ENCODE measurements at places on chromosomes 2 and 18. TPM values are rescaled to one million over a fixed set of nuclear protein-coding genes. Genes with fewer than 3 reads are reported as not detected.

GRCh38 chr2:108533832-108534583 is at the start of gene LIMS1:
Gene LIMS1, plus strand, starts transcription at chr2:108534470. Its CDS starts 93 bp downstream, at chr2:108534563.
- no peaks in the 10 kb centered on the region for H3K27me3 ChIP-seq
- DNase-seq: peak; percentile 90
- H3K4me1 ChIP-seq: peaks cover 7% of the 10 kb centered on the region
- H3K36me3 ChIP-seq: no peaks in the 10 kb centered on the region

- no peaks in the 10 kb centered on the region for H3K27me3 ChIP-seq
- H3K4me1 ChIP-seq: no peaks in the 10 kb centered on the region
- no peak for DNase-seq
- no peak overlapping the region for H3K27ac ChIP-seq
Observed at GRCh38 chr18:32461709-32462272, 8.9 kb downstream of the GAREM1 start.

DNA sequence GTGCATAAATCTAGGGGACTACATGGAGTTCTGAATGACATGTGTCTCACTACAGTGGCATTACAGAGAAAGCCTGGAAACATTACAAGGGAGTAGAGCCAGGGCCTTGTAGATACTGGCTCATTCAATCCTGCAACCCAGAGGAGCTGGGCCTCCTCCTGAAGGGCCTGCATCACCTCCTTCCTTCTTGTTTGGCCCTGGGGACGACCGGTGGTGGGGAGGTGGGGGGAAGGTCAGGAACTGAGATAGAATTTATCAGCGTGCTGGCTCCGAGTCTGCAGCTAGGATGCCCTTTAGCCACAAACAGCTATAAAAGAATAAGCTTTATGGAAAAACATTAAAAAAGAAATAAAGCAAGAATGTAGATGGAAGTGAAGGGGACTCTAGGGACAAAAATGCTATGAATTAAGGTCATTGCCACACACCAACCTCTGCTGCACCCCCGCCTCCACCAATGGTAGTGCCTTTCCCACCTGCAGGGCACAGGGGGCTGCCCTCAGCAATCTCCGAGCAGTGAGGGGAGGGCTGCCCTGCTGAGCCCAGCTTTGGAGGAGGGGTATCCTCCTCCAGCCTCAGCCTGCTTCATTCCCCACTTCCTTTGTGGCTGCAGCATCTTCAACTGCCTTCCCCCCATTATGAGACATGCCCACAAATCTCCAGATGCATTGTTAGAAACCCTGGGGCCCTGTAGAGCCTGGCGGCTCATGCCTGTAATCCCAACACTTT is 149.0 kb downstream of the MSH2 start:
- no peak overlapping the region for H3K27ac ChIP-seq
- H3K4me1 ChIP-seq: no peaks in the 10 kb centered on the region
- DNase-seq: no peak
- no peaks in the 10 kb centered on the region for H3K36me3 ChIP-seq
- no peaks in the 10 kb centered on the region for H3K27me3 ChIP-seq

DNA sequence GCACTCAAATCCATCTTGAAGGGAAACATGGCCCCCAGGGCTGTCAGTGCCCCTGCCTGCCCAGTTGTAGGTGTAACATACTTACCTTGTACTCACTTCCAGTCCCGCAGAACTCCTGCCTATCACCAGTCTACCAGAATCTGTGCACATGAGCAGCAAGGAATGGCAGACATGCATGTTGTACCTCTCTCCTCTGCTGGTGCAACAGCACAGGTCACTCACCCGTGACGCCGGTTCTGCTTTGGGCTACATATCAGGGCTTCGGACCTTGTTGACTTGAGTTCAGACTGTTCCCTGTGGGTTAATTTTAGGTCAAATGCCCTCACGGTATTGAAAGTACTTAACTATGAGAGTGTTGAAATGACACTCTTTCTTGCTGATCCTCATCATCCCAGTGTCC is 215.7 kb downstream of the TPGS2 start:
- H3K27ac ChIP-seq: no peak overlapping the region
- H3K4me3 ChIP-seq: no peak overlapping the region
- H3K4me1 ChIP-seq: no peaks in the 10 kb centered on the region
- H3K36me3 ChIP-seq: no peaks in the 10 kb centered on the region
- H3K27me3 ChIP-seq: no peaks in the 10 kb centered on the region

DNA sequence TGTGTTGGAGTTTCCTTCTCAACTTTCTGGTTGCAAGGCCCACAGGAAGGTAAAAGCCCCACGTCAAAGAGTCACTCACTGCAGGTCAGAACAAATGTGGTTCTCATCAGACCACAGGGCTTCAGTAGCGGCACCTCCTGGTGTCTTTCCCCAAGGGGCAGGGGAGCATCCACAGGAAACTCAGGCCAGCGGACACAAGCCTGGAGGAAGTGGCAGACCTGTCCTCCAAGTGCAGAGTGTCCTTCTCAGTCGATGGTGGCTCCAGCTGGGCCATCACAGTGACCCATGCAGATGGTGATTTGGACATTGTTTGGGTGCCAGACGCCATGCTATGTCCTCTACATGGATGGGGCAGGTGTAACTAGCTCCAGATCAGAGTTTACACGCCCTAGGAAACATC is 84.9 kb downstream of the ACKR3 start:
- no peak for DNase-seq
- H3K27me3 ChIP-seq: no peaks in the 10 kb centered on the region
- H3K4me1 ChIP-seq: no peaks in the 10 kb centered on the region
- no peak overlapping the region for H3K27ac ChIP-seq
- no peak overlapping the region for H3K4me3 ChIP-seq

- H3K27me3 ChIP-seq: no peaks in the 10 kb centered on the region
- H3K27ac ChIP-seq: no peak overlapping the region
Observed at GRCh38 chr2:67729474-67729873, 332.3 kb downstream of the ETAA1 start.

- no peaks in the 10 kb centered on the region for H3K27me3 ChIP-seq
- no peak overlapping the region for H3K27ac ChIP-seq
- H3K4me3 ChIP-seq: no peak overlapping the region
- no peaks in the 10 kb centered on the region for H3K4me1 ChIP-seq
Observed at GRCh38 chr18:48762836-48763718, 187.7 kb downstream of the SMAD7 start.

DNA sequence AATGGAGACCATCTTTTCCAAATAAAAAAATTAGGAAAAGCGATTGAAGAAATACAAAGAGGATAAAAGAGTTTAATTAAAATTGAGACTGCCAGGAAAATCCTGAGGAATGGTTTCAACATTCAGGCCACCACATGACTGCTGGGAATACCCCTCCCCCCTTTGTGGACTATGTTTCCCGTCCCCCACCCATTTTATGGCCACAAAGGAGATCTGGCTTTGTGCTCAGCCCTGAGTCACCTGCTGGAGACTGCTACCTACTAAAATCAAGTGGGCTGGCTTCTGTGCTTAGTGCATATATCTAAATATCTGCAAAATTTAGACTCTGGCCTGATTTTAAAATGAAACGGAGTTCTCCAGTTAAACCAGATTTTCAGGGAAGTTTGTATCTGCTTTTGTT is 10.1 kb downstream of the RND3 start:
- peaks cover 13% of the 10 kb centered on the region for H3K4me1 ChIP-seq
- H3K4me3 ChIP-seq: no peak overlapping the region
- H3K36me3 ChIP-seq: no peaks in the 10 kb centered on the region

- H3K36me3 ChIP-seq: no peaks in the 10 kb centered on the region
- no peak overlapping the region for H3K27ac ChIP-seq
- no peak overlapping the region for H3K4me3 ChIP-seq
Observed at GRCh38 chr2:112621790-112622527, 23.8 kb upstream of the SLC20A1 start.

GRCh38 chr18:59907172-59907571 is 7.4 kb downstream of the PMAIP1 start:
- H3K36me3 ChIP-seq: no peaks in the 10 kb centered on the region
- no peaks in the 10 kb centered on the region for H3K27me3 ChIP-seq
- DNase-seq: no peak
- H3K4me1 ChIP-seq: no peaks in the 10 kb centered on the region
- no peak overlapping the region for H3K4me3 ChIP-seq
- H3K27ac ChIP-seq: no peak overlapping the region

- H3K4me1 ChIP-seq: peaks cover 12% of the 10 kb centered on the region
- peak overlapping the region; percentile 78 for H3K4me3 ChIP-seq
- no peak for DNase-seq
- peak overlapping the region; percentile 99 for H3K27ac ChIP-seq
Observed at GRCh38 chr2:177261116-177262060, 3.1 kb downstream of the NFE2L2 start.

DNA sequence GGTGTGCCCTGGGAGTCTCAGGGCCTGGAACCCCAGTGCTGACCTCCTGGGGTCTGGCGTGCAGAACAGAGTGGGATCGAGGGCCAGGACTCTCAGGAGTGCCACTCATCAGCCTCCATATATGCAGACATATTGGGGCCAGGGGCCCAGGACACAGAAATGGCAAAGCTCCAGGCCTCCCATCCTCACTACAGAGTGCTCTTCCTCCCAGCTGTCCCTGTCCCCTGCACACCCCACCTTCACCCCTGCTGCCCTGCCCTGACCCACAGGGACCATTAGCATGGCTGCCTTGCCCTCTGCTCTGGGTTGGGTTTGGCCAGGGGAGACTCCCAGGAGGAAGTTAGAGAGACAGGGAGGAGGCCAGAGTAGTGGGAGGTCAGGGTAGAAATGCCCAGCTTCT is 2.8 kb downstream of the TEX51 start:
- no peaks in the 10 kb centered on the region for H3K27me3 ChIP-seq
- no peak overlapping the region for H3K4me3 ChIP-seq

DNA sequence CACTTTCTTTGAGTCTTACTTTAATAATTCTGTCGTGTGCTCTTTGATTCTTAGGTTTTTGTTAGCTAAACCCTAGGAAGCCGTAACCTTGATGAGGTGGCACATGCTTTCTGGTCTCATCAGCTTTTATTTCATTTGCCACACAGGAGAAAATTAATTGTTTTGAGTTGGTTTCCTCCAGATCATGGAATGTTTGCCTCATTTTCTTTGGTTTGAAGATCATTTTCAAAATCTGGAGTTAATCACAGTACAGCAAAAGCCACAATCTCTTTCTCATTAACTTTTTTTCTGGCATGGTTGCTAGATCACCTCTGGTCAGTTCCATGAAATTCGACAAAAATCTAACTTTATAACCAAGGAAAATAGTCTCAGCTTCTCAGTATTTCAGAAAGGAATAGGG is 182.9 kb downstream of the MYO1B start:
- H3K4me1 ChIP-seq: no peaks in the 10 kb centered on the region
- no peak for DNase-seq
- H3K27ac ChIP-seq: no peak overlapping the region
- no peaks in the 10 kb centered on the region for H3K27me3 ChIP-seq

DNA sequence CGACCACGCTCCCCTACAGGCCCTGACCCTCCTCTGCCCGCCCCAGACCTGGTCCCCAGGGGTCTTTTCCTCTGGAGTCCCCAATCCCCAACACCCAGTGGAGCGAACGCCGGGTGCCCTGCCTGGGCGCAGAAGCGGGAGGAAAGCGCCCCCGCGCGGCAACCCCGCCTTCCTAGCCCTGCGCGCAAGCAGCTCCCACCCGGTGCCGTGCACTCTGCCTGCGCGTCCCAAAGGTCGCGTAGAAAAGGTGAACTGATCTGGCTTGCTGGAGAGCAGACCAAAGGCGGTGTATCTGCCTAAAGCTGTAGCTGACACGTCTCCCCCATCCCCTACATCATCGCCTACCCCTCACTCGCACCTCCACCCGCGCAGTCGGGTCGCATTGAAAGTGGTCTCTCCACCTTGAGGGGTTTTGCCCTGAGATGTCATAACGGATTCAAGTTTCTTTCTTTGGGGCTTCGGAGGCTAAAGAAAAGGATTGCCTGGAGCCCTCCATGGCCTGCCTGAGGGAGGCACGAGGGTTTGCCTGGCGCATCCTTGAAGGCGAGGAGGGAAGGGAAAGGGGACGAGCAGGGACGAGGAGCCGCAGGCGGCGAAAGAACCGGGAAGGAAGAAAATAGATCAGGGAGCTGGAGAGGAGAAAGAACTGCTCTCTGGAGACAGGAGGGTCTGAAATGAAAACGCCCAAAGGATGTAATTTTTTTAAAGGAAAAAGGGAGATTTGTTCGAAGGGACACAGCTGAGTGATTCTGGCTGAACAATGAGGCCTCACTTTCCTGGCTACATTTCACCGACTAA is 5.8 kb downstream of the GAD1 start:
- peak overlapping the region; percentile 14 for H3K4me3 ChIP-seq
- H3K4me1 ChIP-seq: no peaks in the 10 kb centered on the region
- DNase-seq: no peak
- H3K27me3 ChIP-seq: peaks cover 48% of the 10 kb centered on the region
- H3K36me3 ChIP-seq: no peaks in the 10 kb centered on the region

NIFK gene
- total RNA-seq: 61.2 TPM

DNA sequence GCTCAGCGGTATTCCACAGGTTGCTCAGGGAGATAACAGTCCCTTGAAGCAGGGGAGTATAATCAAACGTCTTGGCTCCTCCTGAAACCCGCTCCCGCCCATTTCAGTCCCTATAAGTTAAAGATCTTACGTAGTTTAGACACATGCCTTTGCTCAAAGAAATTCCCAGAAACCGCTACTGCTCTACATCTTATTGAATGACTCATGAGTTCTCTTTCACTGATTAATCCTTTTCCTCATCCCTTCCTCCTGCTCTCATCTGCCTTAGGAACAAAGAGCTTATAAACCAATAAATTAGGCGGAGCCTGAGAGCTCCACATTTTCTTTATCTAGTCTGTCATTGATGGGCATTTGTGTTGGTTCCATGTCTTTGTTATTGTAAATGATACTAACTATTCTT is 4.2 kb upstream of the SERPINB4 start:
- H3K4me1 ChIP-seq: no peaks in the 10 kb centered on the region
- DNase-seq: no peak
- H3K27ac ChIP-seq: no peak overlapping the region
- no peak overlapping the region for H3K4me3 ChIP-seq

UNC80 gene
- total RNA-seq: 3.0 TPM

DNA sequence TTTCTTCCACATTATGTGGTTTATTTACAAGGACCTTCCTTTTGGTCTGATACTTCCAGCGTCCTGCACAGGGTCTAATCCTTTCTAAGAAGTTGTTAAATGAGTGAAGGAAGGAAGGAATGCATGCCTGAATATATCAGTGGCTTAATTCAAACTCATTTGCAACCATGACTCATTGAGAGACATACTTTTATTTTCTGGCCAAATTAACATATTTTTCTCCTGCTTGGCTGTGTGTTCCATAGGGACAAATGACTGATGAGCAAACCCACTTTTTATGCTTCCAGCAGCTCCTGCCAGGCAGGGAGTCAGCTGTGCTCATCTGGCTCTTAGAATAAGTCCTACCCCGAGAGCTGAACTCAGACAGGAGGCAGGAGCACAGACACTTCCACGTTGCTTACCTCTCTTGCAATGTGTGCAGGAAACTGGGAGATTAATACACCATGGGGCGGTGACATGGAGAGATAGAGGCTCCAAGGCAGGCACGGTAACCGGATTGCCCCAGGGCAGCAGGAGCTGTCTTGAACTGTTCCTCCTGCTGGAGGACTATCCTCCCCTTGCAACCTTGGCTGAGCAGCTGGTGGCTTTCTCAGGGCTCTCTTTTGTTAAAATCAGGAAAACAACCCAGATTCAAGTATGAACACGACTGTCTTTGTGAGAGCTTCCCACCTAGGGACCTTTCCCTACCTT is 667.5 kb upstream of the HS6ST1 start:
- no peak for DNase-seq
- H3K36me3 ChIP-seq: no peaks in the 10 kb centered on the region
- no peaks in the 10 kb centered on the region for H3K27me3 ChIP-seq
- no peaks in the 10 kb centered on the region for H3K4me1 ChIP-seq
- H3K27ac ChIP-seq: no peak overlapping the region
- no peak overlapping the region for H3K4me3 ChIP-seq

CLEC4F gene
- 5.0 TPM for total RNA-seq

GRCh38 chr18:73594749-73595148 is 552.9 kb downstream of the FBXO15 start:
- no peak for DNase-seq
- H3K4me1 ChIP-seq: no peaks in the 10 kb centered on the region
- H3K27me3 ChIP-seq: no peaks in the 10 kb centered on the region
- no peak overlapping the region for H3K4me3 ChIP-seq
- H3K36me3 ChIP-seq: no peaks in the 10 kb centered on the region
- no peak overlapping the region for H3K27ac ChIP-seq

DRC1 gene
- 2.4 TPM for total RNA-seq
